NCI-H187 (cell line): ENCODE measurements at places on chromosomes 12 and 14.

DNA sequence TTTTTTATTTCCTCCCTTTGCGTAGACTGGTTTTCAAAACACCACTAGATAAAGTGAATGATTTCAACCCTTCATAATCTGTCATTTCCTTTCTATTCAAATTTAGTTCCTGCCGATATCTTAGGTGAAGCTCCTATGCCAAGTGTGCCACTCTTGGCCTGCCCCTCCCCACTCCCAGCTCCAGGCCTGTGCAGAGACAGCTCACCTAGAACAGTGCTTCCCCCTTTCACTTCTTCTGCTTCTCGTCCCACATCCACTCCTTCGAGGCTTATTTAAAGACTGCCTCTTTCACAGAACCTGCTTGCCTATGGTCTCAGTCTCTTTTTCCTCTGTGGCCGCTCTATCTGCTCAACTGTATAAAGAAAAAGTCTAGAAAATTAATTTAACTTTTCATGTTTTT lies 473.8 kb downstream of the RAD51B start:
- DNase-seq: no peak

DNA sequence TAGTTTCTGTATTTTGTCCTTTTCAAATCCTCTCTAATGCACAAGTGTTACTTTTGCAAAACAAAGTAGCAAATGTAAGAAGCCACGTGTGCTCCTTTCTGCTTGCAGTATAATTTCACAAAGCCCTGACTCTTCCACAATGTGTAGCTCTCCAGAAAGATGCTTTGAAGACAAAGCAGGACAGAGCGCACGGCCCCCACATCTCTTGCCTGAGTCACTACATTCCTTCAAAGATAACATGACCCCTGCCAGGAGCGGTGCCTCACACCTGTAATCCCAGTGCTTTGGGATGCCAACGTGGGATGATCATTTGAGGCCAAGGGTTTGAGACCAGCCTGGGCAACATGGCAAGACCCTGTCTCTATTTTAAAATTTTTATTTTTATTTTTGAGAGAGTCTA lies 40.5 kb downstream of the JAG2 start:
- no peak for DNase-seq

GRCh38 chr14:70027785-70028428 lies 148.7 kb downstream of the SMOC1 start:
- peak; percentile 40 for DNase-seq

GRCh38 chr14:61351477-61351876 lies 30.1 kb downstream of the PRKCH start:
- no peak for DNase-seq

GRCh38 chr14:20468764-20469241 lies 403 bp upstream of the PNP start:
- no peak for DNase-seq

- no peak for DNase-seq
These were observed 44.4 kb downstream of the PLEKHG7 start for GRCh38 chr12:92747151-92747550.

GRCh38 chr12:98319716-98320425 lies 195.5 kb upstream of the TMPO start:
- no peak for DNase-seq

DNA sequence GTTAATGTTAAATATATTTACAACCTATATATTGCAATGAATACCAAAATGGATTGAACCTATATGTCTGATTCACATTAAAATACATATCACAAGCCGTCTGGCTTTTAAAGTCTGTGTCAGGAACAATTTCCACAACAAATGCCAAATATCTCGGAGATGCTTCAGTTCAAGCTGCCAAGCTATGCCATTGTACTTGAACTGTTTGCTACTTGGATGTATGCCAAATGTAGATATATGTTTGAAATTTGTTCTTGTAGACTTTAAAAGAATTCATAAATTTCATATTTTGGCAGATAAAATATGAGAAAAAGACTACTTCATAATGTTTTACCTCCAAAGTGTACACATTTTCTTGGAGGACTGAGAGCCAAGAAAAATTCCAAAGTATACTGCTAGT lies 37.0 kb downstream of the WASHC3 start:
- DNase-seq: no peak

DNA sequence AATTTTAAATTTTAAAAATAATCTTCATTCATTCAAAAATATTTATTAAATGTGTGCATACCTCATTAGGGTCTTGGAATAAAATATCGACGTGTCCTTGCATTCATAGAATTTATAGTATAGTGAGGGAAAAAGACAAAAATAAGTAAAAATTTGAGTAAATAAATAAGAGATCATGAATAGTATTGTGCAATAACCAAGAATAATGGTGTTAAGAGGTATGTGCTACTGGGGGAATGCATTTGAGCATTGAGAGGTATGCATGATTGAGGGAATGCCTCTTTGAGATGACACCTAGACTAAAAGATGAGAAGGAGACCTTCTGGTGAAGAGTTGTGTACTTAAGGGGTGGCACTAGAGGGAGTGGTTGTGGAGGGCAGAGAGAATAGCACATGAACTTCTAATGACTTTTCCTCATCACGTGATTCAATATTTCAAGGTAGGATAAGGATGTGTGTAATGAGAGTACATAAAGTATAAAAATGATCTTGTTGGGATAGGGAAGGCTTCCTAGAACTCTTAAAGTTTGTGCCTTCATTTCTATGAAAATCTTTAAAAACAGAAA lies 18.8 kb upstream of the CATSPERB start:
- no peak for DNase-seq

GRCh38 chr14:101336183-101336582 lies 225.1 kb upstream of the DIO3 start:
- DNase-seq: no peak

- DNase-seq: peak; percentile 46
These were observed 4.1 kb downstream of the PLXNC1 start for GRCh38 chr12:94152292-94153078.

GRCh38 chr14:67653651-67654280 lies 20.7 kb downstream of the VTI1B start:
- no peak for DNase-seq

GRCh38 chr14:102373110-102373509 lies 10.4 kb downstream of the TECPR2 start:
- no peak for DNase-seq

DNA sequence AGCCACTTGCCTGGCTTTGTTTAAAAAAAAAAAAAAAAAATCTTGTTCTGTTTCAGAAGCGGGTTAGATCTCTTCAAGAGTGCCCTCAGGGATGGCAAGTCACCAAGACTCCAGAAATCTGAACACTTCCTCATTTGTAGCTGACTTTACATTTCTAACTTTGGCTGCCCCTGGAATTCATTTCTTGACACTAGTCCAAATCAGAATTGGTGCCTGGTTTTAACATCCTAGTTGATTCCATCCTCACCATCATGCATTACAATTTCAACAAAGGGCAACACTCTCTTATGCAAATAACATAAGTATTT lies 295.5 kb downstream of the RMST start:
- no peak for DNase-seq

DNA sequence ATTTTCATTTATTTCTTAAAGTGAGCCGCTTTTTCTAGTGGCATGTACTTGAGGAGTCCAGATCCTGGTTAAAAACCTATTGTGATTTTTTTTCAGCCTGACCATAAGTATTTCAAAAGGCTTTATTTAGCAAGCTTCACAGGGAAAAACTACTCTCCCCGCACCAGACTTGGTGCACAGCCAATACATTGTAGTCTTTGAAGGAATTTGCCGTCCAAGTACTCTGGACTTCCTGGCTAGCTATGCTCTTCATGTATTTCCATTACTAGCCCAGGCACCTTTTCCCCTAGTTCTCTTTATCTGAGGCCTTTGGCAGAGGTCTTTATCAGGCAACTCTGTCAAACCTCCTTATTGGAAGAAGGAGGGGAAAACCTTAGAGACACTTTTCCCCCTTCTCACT lies 234.7 kb downstream of the CCDC91 start:
- no peak for DNase-seq

GRCh38 chr12:121398355-121398754 lies 1.6 kb upstream of the RNF34 start:
- no peak for DNase-seq

DNA sequence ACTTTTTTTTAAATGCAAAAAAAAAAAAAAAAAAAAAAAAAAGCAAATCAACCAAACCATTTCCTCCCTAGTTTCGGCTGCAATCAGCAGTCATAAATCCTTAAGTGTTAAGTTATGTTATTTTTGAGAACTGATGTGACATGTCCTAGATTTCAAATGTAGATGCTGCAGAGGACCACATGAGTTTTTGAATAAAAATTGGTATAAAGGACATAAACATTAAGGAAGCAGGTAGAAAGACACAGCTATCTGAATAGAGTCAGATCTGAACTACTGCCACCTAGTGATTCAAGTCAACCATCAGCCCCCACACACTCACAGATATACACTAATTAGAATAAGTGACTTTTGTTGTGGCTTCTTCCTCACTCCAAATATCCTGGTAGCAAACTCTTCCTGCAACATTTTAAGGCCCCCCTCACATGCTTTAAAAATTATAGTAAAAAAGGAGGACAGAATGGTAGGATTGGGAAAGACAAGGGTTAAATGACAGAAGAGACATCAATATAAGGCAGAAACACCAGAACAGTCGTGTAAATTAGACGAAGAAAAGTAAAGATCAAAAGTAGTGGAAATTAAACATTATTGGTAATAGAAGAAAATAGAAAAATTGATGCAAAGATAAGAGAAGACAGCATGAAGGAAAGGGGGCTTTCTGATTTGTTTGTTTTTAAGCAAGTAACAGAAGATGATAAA lies 394.5 kb upstream of the ATP2B1 start:
- DNase-seq: no peak

DNA sequence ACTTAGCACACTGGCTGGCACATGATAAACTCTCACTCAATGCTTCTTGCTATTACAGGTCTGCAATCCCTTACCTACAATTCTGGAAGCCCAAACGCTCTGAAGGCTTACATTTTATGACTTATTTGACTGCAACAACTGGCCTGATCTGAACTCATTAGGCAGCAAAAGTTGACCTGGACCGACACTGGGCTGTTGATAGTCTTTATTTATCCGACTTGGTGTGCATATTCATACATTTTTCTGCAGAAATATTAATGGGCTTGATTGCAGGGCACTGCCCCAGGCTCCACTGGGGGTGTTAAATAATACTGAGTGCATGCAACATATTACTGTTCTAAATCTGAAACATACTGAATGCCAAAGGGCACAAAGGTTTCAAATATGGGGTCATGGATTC lies 1076.7 kb downstream of the BCL11B start:
- DNase-seq: no peak

DNA sequence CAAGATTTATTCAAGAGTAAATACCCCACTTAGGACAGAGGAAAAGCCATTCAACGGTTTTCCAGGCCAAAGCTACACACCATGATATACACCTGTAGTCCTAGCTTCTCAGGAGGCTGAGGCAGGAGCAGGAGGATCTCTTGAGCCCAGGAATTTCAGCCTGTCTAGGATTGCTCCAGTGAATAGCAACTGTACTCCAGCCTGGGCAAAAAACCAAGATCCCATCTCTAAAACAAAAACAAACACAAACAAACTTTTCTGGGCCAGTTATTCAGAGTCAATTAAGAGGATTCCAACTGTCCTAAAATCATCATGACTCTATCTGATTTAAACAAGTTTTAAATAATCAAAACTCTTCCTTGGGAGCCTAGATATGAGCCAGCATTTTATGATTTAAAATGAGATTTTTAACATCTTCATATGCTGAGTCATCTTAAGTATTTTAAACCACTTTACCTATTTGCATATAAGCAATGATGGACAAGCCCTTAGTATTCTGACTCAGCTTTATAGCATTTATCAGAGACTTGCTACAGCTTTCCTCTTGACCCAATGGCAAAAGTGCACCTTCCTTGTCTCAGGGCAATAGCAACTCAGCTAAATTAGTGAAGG lies 77.1 kb downstream of the KCNMB4 start:
- DNase-seq: no peak

- no peak for DNase-seq
These were observed 183.8 kb downstream of the ACSS3 start for GRCh38 chr12:81261508-81262207.

- no peak for DNase-seq
These were observed 772.5 kb downstream of the DIO2 start for GRCh38 chr14:79438696-79439342.

- no peak for DNase-seq
These were observed 135.5 kb downstream of the PAWR start for GRCh38 chr12:79555028-79555925.

- DNase-seq: no peak
These were observed 70.9 kb downstream of the GPR135 start for GRCh38 chr14:59394268-59394667.

DNA sequence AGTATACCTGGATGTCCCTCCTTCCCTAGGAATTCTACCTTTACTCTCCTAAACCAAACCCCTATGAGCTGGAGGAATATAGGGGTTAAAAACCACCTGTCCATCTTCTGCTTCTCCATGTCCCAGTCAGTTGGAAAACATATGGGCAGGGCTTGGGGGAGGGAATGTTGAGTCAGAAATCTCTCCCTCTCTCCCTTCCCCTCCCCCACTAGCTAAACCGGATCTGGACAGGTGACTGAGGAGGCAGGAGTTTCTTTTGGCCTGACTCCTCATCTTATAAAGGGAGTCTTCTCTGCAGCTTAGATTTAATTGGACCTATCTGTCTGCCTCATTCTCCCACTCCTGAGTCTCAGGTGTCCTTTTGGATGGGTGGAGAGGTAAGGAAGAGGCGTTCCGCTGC lies 6.1 kb downstream of the ERBB3 start:
- DNase-seq: no peak

GRCh38 chr14:84485036-84485435 lies 1044.9 kb upstream of the FLRT2 start:
- DNase-seq: no peak

DNA sequence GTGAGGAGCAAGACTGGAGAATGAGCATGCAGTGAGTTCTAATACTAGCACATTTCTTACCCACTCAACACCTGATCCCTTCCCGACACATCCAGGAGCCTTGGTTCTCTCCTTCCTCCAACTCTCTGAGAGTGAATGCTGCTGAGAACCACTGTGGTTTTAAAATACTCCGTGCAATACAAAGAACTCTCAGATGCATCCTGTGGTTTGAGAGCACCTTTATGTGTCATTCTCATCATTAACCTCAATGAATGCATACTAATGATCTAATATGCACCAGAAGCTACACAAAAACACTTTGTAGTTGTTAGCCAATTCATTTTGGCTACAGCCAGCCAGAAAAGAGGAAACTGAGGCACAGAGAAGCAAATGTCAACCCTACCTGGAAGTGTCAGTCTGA lies 87.6 kb downstream of the GALNT8 start:
- DNase-seq: no peak

- no peak for DNase-seq
These were observed 75.1 kb downstream of the TTC7B start for GRCh38 chr14:90740946-90741681.

GRCh38 chr12:53949631-53950436 lies 4.9 kb upstream of the HOXC12 start:
- DNase-seq: peak; percentile 57
